Left forelimb (tissue), 1 donor: ENCODE measurements at places on chromosomes 4 and X.

DNA sequence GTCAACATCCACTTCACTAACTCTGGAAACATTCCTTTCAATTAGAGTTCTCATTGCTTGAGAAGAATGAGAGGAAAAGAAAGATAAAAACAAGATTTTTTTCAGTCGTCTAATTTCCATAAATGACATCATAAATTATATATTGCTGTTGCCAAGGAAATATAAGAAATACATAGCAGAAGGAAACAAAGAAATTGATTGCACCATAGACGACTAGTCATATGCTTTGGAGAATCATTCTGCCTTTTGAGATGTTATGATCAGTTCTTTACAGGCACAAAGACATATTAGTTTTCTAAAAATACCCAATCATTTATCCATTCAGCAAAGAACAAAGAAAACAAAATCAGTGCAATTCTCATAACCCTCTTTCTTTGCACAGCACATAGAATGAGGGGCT, 672 bp upstream of the C1QTNF7 start:
- no peak for DNase-seq

GRCh38 chr4:157025898-157026297, 50.1 kb upstream of the GLRB start:
- no peak for DNase-seq

- no peak for DNase-seq
Observed at GRCh38 chrX:122788216-122788615, 395.9 kb upstream of the GRIA3 start.

GRCh38 chr4:3791910-3792542, 25.8 kb downstream of the ADRA2C start:
- DNase-seq: no peak
